ENCODE measurements at places on chromosomes 3 and 15.

DNA sequence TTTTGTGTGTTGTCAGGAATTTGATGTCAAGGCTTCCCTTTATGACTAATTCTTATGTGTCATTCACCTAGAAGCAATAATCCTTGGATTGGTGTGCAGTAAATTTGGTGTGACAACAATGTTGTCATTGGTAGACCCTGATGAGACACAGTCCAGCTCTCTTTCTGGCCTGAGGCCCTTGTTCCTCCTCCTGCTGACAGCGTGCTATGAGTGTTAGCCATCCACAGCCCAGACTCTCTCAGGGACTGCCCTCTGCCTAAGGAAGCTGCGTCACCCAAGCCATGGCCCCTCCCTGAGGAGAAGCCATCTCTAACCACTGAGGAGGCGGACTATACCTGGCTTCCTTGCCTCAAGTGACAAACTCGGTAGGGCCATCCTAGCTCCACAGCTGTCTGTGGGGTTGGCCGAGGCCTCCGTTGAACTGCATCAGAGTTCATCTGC is 13.3 kb upstream of the TM4SF1 start:
- no peak for DNase-seq

- no peak for DNase-seq
These were observed 34.4 kb downstream of the B3GNT5 start for GRCh38 chr3:183287301-183287971.

- no peak for DNase-seq
These were observed 34.6 kb upstream of the CDIN1 start for GRCh38 chr15:36544518-36545466.

GRCh38 chr3:72085036-72085435 is 300.1 kb upstream of the PROK2 start:
- DNase-seq: no peak

- DNase-seq: no peak
These were observed 35.8 kb downstream of the GLDN start for GRCh38 chr15:51377038-51377786.

DNA sequence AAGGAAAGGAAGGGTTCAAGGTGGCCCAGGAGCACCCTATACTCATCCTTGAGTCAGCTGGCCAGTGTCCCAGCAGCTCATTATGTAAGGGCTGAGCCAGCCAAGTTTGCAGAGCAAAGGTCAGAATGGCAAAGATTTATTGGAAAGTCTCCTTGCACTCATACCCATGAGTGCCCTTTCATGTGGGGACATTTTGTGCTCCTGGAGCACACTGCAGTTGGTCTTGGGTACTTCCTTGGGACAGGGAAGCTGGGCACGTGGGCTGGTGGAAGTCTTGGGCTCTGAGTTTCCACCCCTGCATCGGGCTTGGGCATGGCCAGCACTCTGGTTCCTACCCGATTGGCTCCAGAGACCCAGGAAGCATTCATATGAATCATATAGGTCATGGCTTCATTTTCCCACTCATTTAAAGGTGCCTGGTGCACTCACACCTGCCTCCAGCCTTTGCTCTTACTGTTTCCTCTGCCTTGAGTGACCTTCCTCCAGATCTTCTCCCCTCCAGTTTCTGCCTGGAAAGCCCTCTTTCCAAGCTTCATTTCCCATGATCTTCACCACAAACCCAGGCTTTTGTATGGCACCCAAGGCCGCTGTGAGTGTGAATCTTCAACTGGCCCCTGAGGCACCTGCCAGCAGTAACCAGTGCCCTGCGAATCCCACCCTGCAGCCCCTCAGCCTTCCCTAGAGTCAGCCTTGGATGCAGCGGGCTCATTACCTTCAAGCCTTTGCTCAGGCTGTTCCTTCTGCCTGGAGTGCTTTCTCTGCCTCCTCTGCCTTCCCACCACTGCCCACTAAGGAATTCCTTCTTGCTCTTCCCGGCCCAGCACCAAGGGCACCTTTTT is 10.5 kb upstream of the PRKCD start:
- no peak for DNase-seq

DNA sequence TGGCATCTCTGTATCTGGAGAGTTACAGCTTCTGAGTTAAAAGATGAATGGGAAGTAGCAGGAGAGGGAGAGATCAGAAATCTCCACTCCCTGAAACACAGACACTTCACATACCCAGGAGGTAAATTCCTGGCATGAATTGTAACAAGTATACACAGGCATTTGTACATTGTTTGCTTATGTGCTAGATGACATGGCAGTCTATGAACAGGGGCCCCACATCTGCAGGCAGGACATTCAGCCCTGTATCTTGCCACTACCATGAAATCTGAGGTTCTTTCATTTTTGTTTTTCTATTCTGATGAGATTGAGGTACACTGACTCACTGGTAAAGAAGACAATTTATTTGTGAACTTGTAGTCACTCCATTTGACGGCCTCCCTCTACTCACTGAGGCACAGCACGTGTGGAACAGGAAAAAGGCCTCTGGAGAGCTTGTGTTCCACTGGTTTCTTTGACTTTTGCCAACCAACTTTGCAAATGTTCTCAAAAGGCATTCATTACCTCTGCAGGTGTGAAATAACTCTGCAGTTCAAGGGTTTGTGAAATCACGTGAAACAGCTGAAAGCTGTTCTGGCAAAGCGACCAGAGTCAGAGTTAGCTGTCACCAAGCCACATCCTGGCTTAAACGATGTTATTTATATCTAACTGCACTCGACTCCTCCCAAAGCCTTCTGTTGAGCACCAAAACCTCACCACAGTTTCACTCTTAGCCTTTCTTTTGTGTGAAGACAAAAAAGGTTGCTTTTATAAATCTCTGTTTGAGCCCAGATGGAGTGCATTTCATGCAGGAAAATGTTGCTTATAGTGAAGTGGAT is 401.3 kb upstream of the CFAP20DC start:
- DNase-seq: no peak

DNA sequence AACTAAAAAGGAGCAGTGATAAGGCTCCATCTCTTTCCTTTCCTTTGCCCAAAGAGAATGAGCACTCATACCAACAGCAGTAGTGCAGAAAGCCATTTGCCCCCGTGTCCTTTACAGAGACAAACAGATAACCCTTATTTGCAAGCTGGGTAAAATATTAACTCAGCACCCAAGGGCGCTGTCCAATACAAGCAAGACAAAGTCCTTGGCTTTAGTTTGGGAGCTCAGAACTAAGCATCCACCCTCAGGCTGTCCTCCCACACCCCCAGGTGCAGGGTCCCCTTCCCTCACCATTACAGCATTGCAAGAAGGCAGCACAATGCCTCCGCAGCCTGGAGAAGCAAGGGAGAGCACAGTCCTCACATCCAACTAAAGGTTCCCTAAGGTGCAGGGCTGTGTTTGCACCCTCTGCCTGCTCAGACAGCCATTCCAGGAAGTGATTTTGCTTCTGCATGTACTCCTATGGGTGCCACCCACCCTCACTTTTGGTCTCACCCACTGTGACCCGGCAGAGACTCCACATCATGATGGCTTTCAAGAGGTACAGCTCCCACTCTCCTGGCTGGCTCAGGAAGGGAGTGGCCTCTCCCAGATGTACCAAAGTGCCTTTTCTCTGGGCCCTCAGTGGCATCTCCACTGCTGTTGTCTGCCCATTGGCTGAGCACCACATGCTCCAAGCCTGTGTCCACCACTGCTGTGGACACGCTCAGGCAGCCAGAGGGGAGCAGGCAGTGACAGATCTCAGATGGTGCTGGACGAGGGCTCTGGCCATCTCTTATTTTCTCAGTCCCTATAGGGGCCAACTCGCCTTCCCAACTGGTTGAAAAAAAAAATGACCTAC is 34.1 kb upstream of the HES1 start:
- DNase-seq: no peak
